ENCODE measurements at places on chromosomes 5 and 9.

- no peak for DNase-seq
These were observed 50.4 kb downstream of the SPATA31C2 start for GRCh38 chr9:88087906-88088305.

DNA sequence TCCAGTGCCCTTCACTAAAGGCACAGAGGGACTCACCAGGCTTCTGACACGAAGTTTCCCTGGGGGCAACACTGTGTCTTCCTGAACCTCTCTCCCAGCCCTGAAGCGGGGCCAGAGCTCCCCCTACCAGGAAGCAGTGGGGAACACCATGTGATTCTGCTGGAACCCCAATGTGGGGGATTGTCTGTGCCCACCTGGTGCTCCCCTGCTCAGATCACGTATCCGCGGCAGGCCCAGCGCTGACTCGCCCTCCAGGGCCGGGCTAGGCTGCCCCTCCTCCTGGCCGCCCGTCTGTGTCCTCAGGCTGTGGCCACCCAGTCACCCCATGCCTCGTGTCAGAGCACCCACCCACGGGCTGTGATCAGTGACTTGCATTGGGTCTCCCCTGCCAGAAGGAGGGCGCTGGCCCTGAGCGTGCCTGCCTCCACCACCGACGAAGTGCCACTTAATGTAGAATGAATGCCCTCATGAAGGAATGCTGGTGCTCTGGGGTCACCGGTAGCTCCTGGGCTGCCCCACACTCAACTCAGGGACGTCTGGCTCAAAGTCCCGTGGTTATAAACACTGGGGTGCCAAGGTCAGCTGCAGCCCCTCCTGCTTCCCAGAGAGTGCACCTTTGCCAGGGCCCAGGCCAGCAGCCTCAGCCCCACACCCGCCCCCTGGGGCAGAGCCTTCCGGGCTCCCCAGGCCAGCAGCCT lies 22.1 kb downstream of the SARDH start:
- DNase-seq: no peak

DNA sequence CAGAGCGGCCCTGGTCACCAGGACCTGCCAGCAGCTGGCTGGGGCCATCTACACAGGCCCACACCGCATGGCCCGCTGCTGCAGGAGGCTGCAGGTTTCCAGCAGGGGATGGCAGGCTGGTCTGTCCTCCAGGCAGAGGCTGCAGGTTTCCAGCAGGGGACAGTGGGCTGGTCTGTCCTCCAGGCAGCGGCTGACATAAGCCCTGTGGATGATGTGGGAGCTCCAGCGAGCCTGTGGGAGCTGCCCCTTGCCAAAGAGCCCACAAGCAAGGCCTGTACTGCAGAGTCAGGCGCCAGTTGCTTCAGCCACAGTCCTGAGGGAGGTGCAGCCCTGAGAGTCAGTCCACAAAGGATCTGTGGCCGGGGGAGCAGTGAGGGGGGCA lies 18.5 kb downstream of the TPPP start:
- DNase-seq: no peak

DNA sequence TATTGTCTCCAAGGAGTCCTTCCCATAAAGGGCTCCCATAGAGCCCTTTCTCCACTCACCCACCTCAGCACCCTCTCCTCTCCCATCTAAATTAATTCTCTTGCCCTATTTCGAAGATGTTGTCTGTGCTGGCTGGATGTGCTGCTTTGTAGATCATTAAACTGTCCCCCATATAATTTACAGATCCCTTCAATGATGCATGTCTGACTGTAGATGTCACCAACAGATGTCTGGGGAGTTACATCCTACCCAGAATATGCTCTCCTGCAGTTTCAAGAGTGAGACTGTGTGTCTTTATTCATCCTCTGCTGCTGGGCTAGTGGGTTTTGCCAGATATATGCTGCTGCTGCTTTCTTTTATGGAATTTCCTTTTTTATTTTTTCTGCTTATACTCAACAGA lies 351.2 kb downstream of the MLLT3 start:
- no peak for DNase-seq

GRCh38 chr5:40484495-40484894 lies 195.2 kb upstream of the PTGER4 start:
- no peak for DNase-seq

GRCh38 chr5:107218457-107219193 lies 452.1 kb downstream of the EFNA5 start:
- DNase-seq: no peak

DNA sequence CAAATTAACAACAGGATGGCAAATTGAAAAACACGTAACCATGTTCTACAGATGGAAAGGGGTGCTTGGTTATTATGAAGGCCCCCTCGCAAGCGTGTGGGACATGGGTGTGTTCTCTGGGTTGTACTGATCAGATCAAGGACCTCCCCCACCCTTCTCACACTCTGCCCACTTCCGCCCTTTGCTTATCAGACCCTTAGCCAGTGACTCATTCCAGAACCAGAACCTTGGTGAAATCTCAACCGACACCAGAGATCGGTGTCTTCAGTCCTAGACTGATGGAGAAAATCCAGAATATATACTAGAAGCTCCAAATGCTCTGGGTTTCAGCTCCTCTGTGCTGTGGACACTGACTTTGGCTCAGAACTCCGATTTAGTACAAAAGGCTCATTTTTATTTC lies 64.9 kb downstream of the PTTG1 start:
- DNase-seq: no peak

DNA sequence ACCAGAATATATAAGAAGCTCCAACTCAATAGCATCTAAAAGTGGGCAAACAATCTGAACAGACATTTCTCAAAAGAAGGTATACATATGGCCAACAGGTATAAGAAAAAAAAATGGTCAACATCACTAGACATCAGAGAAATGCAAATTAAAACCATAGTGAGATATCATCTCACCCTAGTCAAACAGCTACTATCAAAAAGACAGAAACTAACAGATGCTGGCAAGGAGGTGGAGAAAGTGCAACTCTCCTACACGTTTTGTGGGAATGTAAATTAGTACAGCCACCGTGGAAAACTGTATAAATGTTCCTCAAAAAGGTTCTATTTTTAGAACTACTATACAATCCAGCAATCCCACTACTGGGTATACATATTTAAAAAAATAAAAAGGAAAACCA lies 199.9 kb upstream of the SMC2 start:
- no peak for DNase-seq

GRCh38 chr5:14385019-14385418 lies 196.6 kb upstream of the OTULINL start:
- no peak for DNase-seq

GRCh38 chr9:76180541-76180940 lies 213.7 kb downstream of the RFK start:
- DNase-seq: no peak
